Femur (tissue), 1 donor: ENCODE measurements at places on chromosomes 12 and 14.

- DNase-seq: no peak
Observed at GRCh38 chr12:38124247-38125012, 192.1 kb upstream of the ALG10B start.

DNA sequence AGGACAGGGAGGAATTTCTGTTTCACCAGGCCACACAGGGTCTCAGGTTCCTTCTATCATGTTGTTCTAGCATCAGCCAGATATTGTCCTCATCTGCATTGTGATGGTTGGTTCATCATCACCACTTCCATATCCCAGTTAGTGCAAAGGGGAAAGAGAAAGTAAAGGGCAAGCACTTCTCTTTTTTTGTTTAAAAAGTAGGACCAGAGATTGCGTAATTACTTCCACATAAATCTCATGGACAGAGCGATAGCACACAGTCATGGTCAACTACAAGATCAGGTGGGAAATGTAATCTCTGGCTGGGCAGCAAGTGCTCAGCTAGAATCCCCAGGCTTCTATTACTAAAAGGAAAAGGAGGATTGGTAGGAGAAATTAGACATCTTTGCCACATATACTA is 155.1 kb downstream of the KIF21A start:
- no peak for DNase-seq

- DNase-seq: no peak
Observed at GRCh38 chr12:76551482-76551888, 8.1 kb downstream of the OSBPL8 start.

DNA sequence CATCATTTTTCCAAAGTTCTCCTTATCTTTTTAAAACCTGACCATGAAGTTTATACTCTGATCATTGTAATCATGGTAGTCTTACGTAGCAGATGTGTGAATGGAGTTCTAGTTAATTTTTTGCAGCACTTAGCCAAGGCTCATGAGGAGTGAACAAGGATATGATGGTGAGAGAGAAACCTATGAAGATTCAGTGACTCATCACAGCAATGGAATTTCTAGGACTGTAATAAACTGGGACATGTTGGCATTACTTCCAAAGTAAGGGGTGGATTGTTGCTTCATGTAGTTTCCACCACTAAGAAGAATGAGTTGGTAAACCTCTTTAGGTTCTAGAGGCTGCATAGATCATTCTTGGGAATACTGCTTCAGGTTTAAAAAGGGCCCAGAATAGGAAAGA is 102.7 kb downstream of the LRRIQ1 start:
- DNase-seq: no peak

DNA sequence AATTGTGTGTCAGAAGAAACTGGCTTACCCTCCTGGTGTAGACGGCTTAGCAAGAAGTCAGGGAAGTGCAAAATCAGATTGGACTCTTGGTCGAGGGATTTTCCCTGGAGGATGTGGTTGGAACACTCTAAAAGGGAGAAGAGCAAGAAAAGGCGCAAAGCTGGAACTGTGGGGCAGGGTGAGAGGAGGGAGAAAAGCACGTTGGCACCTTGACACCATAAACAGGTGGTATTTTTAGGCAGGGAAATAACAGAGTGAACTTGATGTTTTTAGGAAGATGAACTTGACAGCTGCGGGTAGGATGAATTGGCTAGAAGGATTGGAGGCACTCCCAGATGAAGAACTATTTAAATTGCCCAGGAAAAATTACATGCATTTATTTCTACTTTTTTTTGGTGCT is 67.7 kb downstream of the HCAR2 start:
- DNase-seq: no peak

DNA sequence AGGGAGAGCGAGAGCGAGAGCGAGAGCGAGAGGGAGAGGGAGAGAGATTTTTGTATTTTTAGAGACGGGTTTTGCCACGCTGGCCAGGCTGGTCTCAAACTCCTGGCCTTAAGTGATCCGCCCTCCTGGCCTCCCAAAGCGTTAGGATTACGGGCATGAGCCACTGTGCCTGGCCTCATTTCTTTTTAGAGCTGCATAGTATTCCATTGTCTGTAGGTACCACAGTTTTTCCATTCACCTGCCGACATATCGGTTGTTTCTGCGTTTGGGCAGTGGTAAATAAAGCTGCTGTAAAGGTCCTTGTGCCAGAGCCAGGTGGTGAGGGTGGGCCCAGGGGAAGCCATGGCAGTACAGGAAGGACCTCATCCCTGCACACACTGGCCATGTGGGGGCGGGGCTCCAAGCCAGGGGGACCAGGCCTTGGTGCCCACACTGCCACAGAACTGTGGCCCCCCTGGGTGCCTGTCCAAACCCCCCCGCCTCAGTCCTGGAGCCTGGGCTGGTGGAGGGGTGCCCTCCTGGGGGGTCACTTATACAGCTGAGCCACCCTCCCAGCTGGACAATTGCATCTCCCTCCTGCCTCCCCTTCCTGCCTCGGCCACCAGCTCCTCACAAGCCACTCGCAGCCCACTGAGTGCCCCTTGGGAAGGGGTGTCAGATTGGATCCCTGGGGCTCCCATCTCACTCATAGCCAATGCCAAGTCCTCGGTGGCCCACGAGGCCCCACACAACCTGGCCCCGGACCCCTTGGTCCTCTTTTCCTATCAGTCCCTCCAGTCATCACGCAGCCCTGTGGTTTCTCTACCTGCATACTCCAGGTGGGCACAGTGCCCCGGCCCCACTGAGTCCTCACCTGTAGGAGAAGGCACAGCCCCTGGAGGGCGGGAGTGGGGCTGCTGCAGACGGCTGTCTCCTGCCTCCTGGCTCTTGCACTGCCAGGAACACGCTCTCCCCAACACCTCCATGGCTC is 1.7 kb upstream of the PUS1 start:
- no peak for DNase-seq

- DNase-seq: no peak
Observed at GRCh38 chr12:48857278-48857994, 5.5 kb upstream of the DDX23 start.

- no peak for DNase-seq
Observed at GRCh38 chr12:124399622-124400021, 104.7 kb downstream of the RFLNA start.

GRCh38 chr12:99009654-99010296 is 364.7 kb downstream of the APAF1 start:
- DNase-seq: no peak

GRCh38 chr12:52399756-52400155 is 6.4 kb downstream of the KRT82 start:
- no peak for DNase-seq

- DNase-seq: no peak
Observed at GRCh38 chr14:81209167-81209836, 11.5 kb downstream of the GTF2A1 start.

GRCh38 chr14:73438993-73439392 is 19.4 kb downstream of the NUMB start:
- no peak for DNase-seq

DNA sequence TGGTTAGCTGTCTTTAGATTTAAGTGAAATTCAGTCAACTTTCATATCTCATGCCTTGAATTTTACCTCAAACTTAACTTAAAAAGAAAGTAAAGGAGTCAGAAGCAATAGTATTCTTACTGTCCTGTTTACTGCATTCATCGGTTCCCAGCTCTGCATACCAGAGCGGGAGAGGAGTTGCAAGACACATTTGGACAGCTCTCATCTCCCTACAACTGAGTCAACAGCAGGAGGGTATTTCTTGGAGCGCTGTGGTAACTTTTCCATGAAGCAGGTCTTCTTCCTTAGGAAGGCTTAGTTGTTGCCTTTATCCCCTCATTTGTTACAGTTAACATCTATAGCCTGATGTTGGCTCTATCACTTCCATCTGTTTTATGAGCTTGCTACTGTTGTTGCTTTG is 65.1 kb downstream of the TRMT5 start:
- no peak for DNase-seq

- no peak for DNase-seq
Observed at GRCh38 chr12:79187032-79187431, 322.5 kb downstream of the SYT1 start.
